RPMI7951 (cell line): ENCODE measurements at places on chromosomes 12 and 14. TPM values are rescaled to one million over a fixed set of nuclear protein-coding genes. Genes with fewer than 3 reads are reported as not detected.

The LTBP2 gene
- 22.8 and 26.0 TPM in 2 replicates for total RNA-seq

The RGS6 gene
- under 0.01 TPM in 1 of 2 replicates, not detected in the other for total RNA-seq

The GPR162 gene
- 1.8 and 2.5 TPM in 2 replicates for total RNA-seq

The TAS2R19 gene
- total RNA-seq: 0.24 TPM in 1 of 2 replicates, not detected in the other

The SIRT4 gene
- total RNA-seq: 1.9 and 2.2 TPM in 2 replicates

The KRT83 gene
- total RNA-seq: not detected in 2 replicates

The B3GNT4 gene
- total RNA-seq: not detected in 2 replicates

The CCDC197 gene
- not detected in 2 replicates for total RNA-seq

The KRT3 gene
- total RNA-seq: 0.12 TPM in 1 of 2 replicates, not detected in the other

GRCh38 chr12:58917699-58918468 is 2.4 kb downstream of the LRIG3 start:
- no peak for DNase-seq

GRCh38 chr12:54861927-54862326 is 7.6 kb downstream of the MUCL1 start:
- DNase-seq: no peak

DNA sequence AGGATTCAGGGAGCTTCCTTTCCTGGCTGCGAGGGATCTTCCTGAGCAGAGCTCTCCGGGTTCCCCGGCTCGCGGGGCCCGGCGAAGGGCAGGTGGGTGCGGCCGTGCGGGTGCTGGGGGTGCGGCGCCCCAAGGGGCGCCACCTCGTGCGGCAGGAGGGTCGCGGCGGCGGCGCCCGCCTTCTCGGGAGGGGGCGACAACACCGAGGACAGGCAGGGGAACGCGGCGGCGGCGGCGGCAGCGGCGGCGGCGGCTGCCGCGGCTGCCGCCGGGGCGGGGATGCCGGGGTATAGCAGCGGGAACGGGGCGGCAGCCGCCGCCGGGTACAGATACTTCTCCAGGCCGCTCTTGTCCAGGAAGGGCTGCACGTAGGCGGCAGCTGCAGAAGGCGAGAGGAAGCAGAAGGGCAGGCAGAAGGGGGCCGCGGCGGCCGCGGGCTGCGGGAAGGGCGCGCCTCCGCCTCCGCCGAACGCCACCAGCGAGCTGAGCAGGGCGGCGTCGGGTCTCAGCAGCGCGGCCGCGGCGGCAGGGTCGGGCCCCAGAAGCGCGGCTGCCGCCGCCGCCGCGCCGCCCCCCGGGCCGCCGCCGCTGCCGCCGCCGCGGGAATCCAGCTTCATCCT is 2.7 kb downstream of the BHLHE41 start:
- peak; percentile 42 for DNase-seq

- DNase-seq: no peak
Observed at GRCh38 chr12:108289350-108290161, 49.6 kb downstream of the CMKLR1 start.

DNA sequence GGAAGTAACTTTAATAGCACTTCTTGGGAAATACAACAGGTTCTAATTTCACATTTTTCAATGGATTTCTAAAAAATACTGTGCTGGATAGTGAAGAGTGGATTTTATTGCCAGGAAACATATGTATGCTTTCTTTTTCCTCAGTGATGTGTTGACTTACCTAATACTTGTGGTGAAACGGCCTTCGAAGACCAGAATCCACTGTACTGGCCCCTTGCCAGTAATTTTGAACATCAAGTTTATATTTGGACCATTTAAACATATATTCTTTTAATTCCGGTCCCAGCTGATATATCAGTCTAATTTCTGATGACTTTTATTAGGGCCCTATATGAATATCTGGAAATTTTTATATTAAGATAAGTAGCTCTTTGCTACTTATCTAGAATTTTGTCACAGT is 1.8 kb downstream of the MSRB3 start:
- peak; percentile 14 for DNase-seq

DNA sequence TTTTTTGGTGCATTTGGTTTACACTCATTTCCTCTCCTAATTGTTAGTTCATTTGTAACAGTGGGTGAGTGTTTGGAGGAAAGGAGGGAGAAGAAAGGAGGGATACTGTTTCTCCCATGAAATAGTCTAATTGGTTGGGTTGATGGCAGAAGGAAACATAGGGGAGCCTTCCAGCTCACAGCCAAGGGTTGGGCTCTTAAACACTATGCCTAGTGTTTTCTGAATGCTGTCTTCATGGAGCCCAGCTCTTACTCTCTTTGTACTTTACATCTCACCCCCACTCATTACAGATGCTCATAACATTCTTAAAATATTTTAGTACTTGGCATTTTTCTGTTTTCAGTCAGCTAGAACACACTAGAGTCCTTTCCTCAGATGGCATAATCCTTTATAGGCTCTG is 38.2 kb downstream of the BAZ2A start:
- DNase-seq: peak; percentile 40

DNA sequence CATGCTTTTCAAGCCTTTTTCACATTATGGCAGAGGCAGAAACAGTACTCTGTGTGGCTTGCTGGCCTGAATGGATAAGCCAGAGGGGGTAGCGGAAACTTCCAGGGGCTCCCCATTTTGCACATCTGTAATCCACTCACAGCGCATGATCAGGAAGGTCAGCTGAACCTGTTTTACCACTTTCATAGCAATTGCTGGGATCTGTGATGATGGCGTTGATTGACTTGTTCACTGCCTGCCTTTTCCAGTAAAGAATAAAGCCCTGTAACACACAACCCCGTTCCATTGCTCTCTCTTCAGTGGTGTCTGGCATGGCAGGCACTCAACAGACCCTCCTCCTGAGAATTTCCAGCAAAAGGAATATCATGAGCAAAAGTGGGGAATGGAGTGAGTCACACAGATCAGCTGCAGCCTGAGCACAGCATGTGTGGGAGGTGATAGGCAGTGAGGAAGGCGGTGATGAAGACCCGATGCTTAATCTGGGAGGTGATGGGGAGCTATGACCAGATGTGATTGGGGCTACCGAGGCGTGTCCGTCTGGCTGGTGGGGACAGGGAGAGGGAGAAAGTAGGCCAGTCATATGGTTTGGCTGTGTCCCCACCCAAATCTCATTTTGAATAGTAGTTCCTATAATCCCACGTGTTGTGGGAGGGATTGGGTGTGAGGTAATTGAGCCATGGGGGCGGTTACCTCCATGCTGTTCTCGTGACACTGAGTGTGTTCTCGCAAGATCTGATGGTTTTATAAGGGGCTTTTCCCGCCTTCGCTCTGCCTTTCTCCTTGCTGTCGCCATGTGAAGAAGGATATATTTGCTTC is 44.7 kb upstream of the CHST11 start:
- peak; percentile 19 for DNase-seq

- DNase-seq: no peak
Observed at GRCh38 chr12:17778242-17778641, 311.8 kb downstream of the RERGL start.

DNA sequence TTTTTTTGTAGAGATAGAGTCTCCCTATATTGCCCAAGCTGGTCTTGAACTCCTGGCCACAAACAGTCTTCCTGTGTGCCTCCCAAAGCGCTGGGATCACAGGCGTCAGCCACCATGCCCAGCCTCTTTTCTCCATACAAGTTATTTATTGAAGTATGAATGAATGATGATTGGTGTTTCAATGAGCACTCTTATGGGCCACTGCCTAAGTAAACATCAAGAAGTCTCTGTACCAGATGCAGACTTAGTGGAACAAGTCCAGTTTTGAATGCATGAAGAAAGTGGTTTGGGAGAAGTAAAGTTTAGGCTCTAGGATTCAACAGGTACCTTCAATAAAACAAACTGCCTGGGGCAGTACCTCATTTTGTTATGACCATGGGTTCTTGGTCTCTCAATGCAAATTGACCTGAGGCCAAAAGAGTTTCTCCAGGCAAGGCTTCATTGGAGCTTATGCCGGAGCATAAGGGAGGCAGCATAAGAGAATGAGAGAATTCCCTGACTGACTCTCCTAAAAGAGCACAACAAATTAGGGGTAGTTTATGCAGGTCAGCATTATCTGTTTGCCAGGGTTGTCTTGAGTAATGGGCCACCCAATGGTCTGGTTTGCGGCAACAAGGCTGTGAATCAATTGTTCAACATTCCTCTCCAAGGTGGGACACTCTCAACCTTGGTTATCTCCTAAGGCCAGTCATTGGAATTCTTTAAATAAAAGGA is 1.1 kb upstream of the GMFB start:
- DNase-seq: no peak

GRCh38 chr12:24505366-24506015 is 443.4 kb downstream of the BCAT1 start:
- no peak for DNase-seq

GRCh38 chr12:65362234-65363031 is 84.0 kb downstream of the MSRB3 start:
- no peak for DNase-seq
